ENCODE measurements at places on chromosomes 7 and 10.

DNA sequence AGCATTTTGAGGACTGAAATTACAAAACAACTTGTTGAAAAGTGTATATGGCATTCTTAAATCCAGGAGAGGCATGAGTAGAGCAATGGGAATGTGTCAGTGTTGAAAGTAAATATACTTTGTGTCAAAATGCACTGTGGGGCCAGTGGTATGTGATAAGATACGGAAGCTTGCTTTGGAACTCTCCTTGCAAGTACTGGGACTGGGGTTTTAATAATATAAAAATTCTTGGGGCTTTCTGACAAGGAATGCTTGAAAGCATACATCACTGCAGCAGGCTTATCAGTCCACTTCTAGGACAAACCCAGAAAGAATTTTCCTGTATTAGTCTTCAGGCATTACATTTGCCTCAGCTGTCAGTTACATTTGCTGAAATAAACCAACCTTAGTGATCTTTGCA, 472.8 kb upstream of the FZD8 start:
- no peak for DNase-seq

DNA sequence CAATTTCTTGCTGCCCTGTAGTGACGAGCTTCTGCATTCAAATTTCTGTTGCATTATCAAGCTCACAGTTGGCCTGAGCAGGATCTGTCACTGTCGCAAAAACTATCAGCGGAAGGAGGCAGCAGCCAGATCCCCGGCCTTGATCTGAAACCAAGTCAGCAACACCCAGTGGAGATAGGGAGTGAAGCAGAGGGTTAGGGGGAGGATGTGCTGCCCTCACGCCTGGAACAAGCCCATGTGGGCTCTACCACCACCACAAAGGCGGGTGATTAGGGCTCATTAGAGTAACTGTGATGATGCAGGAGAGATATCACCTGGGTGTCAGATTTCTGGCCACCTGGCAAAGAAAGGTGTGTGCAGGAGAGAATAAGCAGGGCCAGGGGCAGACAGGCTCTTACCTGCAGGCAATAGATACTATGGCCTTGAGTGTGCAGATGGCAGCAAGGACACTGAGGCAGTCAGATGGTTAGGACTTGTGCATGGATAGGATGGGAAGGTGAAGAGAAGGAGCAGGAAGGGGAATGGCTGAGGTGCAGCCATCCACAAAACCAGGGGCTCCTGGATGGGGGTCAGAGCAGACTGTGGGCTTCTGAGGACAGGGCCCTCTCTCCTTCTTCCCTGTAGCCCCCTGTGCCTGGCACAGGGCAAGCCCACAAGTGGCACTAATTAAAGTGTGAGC, 417.3 kb downstream of the RPS24 start:
- DNase-seq = no peak

DNA sequence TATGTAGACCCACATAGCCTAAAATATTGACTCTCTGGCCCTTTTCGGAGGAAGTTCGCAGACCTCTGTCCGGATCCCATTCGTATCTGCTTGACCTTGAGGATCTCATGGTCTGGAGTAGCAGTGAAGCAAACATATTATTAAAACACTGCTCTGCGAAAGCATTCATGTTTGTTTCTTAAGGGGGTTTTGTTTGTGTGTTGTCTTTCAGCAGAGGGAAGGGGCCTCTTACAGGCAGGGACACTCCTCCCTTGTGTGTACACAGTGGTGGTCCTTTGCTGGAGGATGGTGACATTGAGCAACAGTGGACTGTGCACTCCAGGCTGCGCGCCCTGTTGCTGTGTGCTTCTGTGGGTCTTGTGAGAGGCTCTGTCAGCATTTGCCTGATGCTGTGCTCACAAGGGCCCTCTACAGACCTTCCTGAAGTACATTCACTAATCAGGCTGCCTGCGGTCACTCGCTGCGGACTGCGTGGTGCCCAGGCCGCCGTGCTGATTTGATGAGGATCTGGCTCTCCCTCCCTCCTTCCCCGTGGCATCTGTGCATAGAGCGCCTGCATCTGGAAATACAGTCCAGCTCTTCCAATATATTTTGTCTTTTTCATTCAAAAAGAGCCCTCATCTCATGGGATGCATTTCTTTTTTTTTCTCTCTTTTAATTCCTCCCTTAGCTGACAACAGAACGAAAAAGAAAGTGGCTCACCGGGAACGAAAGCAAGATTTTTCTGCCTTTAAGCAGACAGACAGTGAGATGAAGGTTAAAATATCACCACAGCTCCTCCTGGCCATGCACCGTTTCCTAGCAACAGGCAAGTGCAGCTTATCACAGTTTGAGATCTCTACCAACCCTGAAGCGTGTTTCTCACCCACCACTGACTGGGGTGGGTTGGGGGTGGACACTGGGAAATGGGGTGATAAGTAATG, 135.8 kb downstream of the CNNM2 start:
- DNase-seq = peak; percentile 72

DNA sequence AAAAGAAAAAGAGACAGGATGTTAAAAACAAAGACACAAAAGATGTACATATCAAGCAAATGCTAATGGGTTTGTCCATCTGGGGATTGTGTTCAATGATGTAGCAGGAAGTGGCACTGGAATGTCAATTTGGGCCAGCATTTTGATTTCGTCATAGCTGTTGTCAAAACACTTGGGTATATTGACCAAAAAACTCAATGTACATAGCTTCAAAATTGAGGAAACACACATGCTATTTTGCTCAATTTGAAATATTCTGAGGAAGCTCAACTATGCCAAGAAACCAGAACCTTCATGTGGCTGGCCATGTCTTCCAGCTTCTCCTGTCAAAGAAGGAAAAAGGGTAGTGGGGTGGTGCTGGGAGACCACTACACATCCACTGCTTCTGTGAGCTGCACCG, 212.7 kb upstream of the GHITM start:
- no peak for DNase-seq

DNA sequence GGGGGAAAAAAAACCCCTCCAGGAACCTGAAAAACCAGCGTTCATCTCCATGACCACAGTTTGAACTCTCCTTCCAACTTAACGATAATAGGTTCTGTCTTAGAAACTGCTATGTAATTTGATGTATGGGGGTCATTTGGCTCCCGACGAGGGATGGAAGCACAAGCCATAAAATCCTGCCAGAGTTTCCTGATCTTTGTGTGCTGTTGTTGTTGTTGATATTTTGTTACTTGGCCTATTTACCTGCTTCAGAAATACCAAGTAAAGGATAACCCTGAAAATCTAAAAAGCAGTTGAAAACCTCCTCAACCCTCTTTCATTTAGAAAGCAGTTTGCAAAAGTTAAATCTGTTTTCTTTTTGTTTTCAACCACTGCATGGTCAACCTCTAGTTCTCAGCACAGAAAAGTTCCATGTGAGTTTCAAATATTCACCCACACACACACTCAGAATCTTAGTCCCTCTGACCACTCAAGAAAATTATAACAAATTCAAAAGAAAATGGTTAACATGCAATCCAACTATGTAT, 9.3 kb upstream of the HOXA2 start:
- no peak for DNase-seq

DNA sequence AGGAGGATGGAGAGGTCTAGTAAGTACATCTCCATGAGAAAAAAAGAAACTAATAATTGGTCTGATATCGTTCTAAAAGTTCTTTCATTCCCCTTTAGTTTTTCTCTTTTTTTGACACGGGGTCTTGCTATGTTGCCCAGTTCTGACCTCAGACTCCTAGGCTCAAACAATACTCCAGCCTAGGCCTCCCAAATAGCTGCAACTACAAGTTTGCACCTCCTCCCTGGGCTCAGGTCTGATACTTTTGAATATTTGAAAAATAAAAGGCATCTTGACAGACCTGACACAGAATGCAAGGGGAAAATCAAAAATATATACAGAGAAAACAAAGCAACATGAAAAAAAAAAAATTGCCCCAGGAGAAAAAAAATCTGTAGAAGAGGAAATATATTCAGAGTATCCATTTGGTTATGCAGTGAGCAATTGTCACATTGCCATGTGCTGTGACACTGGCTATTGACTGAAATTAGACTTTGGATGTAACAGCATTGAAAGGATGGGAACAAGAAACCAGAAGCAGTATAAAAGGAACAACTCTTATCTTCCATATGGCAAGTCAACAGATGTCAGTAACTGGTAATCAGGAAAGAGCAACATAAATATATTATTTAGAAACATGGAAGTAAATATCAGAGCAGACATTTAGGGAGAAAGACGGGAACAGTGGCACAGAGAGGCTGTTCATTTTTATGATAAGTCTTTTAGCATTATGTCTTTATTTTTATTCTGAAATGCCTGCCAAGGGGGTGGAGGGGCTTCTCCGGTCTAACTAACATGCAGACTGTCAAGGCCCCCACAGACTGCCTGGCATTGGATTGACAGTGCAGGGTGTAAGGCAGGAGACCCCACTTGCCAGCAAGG, 408.4 kb downstream of the PARD3 start:
- no peak for DNase-seq

GRCh38 chr7:50197549-50197948, 104.5 kb upstream of the ZPBP start:
- peak; percentile 79 for DNase-seq

GRCh38 chr10:58982470-58983239, 193.8 kb upstream of the PHYHIPL start:
- no peak for DNase-seq

DNA sequence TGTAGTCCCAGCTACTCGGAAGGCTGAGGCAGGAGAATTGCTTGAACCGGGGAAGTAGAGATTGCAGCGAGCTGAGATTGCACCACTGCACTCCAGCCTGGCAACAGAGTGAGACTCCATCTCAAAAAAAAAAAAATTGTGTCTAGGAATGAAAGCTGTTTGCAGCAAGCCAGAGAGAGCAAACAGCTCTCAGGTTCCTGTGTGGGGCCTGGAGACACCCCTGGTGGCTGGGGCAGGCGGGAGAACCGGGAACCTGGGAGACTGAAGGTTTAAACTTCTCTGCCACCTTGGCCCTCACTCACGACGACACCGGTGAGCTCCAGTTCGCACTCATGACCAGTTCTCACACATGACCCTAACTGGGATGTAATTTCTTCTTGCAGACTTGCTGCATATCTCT, 13.2 kb upstream of the UNCX start:
- no peak for DNase-seq

DNA sequence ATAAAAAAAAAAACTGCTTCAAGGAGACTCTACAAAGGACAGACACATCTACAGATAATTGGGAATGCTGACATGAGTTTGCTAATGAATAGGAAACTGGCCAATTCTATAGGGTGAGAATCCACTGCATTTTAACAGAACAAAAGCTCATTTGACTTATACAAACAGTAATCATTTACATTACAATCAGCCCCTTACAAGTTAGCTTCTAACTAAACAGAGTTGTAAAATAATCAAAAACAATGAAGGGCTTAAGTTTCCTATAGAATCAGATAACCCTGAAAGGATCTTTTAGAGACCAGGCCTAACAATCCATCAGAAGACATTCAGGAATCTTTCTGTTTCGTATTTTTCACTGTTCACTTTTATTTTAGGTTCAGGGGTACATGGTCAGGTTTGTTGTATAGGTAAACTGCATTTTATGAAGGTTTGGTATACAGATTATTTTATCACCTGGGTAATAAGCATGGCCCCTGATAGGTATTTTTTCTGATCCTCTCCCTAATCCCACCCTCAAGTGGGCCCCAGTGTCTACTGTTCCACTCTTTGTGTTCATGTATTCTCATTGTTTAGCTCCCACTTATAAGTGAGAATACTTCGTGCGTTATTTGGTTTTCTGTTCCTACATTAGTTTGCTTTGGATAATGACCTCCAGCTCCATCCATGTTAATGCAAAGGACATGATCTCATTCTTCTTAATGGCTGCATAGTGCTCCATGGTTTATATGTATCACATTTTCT, 131.3 kb upstream of the NOBOX start:
- no peak for DNase-seq

Data from activated CD4-positive, alpha-beta T cell treated with anti-CD3 and anti-CD28 coated beads, Interleukin-2, Interleukin-4, amounts not matched to agents 100 ng/mL and 50 ng/mL, durations not matched to agents 16 hours and 8 hours (primary cell).